NCI-H460 (cell line): ENCODE measurements at places on chromosomes 2 and 18. TPM values are rescaled to one million over a fixed set of nuclear protein-coding genes. Genes with fewer than 3 reads are reported as not detected.

ZNF396 gene
- 1.1 and 1.2 TPM in 2 replicates for total RNA-seq

LYPD6 gene
- total RNA-seq = 5.5 and 5.6 TPM in 2 replicates

DNA sequence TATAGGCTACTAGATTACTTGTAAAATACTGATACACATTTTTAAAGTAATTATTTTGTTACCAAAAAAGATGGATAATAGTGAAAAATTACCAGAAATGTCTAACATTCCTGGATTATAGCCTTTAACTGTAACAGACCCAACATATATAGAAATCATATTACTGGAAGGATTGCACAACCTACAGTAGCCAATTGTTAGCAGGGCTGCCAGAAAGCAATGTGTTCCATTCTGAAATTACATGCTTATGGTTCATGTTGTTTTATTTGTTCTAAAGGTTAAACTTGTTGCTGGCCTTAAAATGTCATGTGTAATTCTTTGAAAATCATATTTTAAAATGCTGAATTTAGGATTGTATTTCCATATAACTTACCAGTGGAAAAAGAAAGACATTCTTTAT, 793.6 kb upstream of the ACVR2A start:
- no peak for DNase-seq

- DNase-seq = no peak
Observed at GRCh38 chr2:217820091-217820819, 182.5 kb downstream of the TNS1 start.
